H4 (cell line): ENCODE measurements at places on chromosomes 6 and 20. TPM values are rescaled to one million over a fixed set of nuclear protein-coding genes. Genes with fewer than 3 reads are reported as not detected.

DNA sequence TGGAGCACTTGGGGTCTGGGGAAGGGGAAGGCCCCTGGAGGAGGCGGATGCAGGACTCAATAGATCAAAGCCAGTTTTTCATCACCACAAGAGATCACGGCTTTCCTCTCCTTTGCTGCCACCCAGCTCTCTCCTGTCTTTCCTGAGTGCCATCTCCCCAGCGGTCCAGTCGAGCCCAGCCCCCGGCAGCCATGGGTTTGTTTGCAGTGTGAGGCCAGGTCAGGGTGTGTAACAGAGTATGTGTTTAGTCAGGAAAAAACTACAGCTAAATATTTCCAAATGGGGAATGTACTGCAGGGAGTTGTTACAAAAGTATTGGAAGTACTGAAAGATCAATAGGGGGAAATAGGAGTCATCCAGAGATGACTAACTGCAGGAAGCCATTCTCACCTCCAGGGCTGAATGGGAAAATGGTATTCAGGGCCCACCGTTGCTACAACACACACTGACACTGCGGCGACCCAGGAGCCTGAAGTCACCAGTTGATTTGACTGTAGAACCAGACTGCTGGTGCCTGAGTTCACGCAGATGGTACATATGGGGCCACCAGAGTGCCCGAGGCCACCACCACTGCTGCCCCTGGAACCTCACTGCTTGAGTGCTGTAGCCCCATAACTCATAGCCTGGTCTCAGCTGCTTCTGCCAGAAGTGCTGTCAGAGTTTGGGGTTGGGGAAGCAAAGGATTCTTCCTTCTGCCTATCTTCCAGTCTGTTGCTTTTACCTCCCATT is 23.6 kb upstream of the FANCE start:
- no peak for DNase-seq

GRCh38 chr20:10557685-10558084 is 116.1 kb downstream of the JAG1 start:
- DNase-seq, result no peak

GRCh38 chr6:7261032-7261841 is 51.8 kb downstream of the SSR1 start:
- DNase-seq, result peak; percentile 71

DNA sequence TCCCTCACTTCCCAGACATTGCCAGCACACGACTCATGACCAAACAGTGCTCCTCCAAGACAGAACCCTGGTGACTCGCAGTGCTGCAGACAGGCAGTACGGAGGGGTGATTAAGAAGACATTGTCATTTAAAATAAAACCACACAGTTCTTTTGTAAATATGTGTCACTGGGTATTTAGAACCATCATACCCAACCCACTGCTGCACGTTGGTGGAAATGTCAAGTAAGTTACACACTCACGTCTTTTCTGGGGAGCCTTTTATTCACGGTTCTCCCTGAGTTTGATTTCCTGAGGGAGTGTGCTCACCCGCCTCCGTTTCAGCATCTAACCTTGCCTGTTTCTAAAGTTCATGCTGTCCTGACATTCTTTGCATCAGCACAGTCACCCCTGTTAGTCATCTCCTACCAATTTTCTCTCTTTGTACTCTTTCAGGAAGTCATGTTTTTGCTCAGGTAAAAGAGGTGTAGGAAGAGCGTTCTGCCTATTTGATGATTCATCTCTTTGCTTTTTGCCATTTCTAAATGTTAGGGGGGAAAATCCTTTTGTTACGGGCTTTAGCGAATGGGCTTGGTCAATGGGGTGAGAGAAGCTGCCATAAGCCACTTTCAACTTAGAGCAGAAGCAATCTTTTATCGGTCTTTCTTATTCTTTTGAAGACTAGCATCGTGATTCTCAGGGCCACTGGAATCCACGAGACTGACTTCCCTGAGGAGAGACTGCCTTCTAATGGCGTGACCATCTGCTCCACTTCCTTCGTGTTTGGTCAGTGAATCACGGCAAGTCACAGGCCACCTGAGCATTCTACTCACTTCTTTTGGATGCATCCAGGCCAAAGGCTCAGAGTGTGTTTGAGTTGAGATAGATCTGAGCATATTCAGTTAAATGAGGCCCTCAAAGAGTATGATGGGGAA is 512.8 kb upstream of the JARID2 start:
- DNase-seq, result peak; percentile 38

- DNase-seq, result no peak
Observed at GRCh38 chr20:51381557-51381956, 161.0 kb downstream of the NFATC2 start.

- DNase-seq, result peak; percentile 71
Observed at GRCh38 chr6:72950114-72950860, 275.0 kb downstream of the KHDC1L start.

- DNase-seq, result peak; percentile 11
Observed at GRCh38 chr6:50936277-50936681, 117.6 kb downstream of the TFAP2B start.

DNA sequence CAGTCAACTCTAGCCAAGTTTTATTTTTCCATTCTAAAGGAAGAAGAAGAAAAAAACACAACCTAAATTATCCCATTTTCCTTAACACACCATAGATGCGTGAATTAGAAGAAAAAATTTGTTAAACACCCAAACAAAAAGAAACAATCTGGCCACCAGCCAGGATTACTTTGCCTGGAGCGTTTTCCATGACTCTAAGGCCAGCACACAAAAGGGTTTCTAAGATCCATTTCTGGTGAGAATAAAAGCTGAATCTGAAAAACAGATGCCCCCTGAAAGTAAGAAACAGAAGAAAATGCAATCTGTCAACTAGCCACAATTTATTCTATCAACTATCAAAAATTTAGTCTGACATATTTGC is 267.2 kb upstream of the SULF2 start:
- peak; percentile 18 for DNase-seq

DNA sequence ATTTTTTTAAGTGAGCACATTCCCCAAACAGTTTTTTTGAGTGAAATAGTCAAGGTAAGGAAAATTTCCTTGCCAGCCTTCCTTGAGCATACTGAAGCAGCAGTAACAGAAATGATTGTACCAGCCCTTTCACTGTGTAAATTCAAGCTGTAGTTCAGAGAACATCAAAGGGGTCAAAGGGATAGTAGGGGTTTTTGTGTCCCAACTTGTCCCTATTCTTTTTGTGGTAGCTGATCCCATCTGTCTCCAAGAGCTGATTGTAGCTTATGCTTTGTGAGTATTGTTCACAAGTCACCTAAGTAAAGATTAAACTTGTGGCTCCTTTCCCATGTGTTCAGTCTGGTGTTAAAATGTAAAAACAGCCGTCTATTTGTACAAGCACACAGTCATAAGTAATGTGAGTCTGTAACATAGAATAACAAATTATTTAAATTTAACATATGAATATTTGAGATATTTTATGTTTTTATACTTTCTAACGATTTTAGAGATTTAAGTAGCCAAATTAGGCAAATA is 185.0 kb downstream of the CENPW start:
- no peak for DNase-seq

- DNase-seq, result no peak
Observed at GRCh38 chr6:45462190-45463134, 84.7 kb upstream of the SUPT3H start.

DNA sequence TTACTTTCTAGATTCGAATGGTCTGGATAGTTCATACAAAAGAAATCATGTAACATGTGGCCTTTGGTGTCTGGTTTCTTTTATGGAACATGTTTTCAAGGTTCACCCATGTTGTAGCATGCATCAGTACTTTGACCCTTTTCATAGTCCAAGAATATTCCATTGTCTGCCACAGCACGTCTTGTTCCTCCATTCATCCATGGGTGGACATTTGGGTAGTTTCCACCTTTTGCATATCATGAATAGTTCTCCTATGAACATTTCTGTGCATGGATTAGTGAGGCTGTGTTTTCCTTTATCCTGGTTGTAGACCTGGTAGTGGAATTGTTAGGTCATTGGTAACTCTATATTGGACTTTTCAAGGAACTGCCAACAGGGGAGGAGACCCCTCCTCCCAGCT is 31.7 kb downstream of the GSTA3 start:
- DNase-seq, result no peak

DNA sequence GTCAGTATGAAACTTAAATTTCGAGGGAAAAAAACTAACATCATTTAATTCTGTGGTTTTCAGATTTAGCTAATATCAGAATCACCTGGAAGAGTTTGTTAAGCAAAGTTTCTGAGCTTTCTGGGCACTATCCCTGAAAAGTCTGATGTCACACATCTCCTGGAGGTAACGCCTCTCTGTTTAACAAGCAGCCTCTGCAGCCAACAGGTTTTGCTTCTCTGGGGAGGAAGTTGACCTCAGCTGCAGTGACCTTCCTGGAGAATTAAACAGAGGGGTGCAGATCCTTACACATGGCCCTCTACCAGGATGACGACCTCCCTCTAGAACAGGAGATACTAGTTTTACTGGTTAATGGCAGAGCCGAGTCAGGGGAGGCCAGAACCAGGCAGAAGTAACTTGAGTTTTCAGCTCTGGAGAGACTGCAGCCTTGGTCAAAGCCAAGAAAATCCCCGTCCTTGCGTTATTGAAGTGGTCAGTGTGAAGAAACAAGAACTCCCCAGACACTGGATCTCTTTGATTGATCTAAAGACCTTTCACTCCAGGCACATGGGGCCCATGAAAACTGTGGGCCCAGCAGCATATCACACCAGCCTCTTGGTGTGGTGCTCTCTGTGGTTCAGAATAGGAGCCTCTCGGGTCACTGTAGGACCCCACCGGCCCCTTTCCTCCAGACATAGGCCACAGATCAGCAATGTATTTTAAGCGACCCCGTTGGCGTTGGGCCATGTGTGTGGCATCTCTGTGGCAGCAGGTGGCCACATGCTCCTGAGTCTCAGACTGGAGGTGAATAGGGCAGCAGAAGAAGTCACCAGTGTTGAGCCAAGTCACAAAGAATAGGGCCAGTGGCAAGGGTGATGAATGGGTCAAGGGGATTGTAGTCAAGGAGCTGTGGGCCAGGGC is 33.4 kb upstream of the CCR6 start:
- no peak for DNase-seq

GRCh38 chr20:61990484-61990883 is 75.2 kb downstream of the TAF4 start:
- no peak for DNase-seq

DNA sequence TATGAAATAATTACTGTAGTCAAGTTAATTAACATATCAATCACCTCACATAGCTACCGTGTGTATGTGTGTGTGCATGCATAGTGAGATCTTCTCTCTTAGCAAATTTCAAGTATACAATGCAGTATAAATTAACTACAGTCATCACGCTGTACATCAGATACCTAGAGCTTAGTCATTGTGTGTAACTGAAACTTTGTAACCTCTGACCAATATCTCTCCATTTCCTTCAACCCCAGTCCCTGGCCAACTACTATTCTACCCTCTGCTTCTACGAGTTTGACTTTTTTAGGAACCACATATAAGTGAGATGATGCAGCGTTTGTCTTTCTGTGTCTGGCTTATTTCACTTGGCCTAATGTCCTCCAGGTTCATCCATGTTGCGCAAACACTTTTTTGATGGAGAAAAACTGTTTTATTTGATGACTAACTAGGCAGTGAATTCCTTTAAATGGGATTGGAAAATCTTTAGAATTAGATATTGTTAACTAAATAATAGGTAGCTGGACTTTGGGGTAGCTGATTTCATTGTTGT is 459.5 kb downstream of the DHX35 start:
- no peak for DNase-seq

GRCh38 chr20:63748934-63749270 is 9.3 kb downstream of the SLC2A4RG start:
- DNase-seq, result no peak

DNA sequence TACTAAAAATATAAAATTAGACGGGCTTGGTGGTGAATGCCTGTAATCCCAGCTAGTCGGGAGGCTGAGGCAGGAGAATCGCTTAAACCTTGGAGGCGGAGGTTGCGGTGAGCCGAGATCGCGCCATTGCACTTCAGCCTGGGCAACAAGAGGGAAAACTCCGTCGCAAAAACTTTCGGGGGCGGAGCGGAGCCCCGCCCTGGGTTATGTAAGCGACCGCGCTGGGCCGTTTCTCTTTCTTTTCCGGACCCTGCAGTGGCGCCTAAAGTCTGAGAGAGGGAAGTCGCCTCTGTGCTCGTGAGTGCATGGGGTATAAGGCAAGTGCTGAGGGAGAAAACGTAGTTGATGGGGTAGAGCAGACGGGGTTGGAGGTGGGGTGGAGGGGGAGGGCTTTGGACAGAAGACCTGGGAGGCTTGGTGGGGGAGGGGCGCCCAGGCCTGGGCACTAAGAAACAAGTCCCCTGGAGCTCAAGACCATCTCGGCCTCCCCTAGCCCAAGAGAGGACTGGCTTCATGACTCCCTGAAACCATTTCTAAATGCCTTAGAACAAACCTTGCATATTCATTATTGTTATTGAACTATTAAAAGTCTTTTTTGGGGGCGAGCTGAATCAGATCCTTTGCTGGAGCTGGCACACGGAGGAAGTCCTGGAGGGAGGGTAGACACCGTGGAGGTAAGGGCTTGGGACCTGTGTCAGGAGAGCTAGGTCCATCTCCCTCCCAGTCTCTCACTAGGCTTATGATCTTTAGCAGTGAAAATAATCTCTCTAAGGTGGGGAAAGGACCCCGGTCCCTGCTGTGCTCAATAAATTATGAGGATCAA is 2.7 kb upstream of the MICA start:
- peak; percentile 38 for DNase-seq

GRCh38 chr6:39907871-39908575 is 26.2 kb downstream of the MOCS1 start:
- DNase-seq, result no peak

DNA sequence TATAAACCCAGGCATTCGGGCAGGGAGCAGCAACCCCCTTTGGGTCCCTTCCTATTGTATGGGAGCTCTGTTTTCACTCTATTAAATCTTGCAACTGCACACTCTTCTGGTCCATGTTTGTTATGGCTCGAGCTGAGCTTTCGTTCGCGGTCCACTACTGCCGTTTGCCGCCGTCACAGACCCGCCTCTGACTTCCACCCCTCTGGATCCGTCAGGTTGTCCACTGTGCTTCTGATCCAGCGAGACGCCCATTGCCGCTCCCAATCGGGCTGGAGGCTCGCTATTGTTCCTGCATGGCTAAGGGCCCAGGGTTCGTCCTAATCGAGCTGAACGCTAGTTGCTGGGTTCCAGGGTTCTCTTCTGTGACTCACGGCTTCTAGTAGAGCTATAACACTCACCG is 111.3 kb downstream of the TMEM170B start:
- no peak for DNase-seq

DNA sequence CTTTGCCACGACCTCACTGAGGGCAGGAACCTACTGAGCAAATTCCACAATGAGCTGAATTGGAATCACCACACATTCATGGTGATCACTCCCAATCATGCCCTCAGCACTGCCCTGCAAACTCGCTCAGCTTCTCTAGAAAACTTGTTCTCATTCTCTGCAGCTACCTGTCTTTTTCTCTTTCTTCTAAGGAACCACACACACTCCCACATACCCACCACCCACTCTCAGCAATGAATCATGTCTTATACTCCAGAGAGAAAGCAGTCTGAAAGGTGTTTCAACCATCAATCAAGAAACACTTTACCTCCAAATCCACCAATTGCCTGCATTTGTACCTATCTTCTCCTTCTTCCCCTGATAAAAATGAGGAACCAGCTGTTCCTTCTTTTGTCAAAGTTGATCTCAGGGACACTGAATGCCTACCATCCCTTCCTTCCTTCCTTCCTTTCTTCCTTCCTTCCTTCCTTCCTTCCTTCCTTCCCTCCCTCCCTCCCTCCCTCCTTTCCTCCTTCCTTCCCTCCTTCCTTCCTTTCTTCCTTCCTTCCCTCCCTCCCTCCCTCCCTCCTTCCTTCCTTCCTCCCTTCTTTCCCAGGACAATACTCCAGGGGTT is 84.6 kb upstream of the SGK1 start:
- no peak for DNase-seq

The SLC35D3 gene
- total RNA-seq, result not detected in 2 replicates

The TRDN gene
- total RNA-seq, result 0.08 and 0.51 TPM in 2 replicates

The CST5 gene
- not detected in 2 replicates for total RNA-seq

The LAMA4 gene
- 16.4 and 18.4 TPM in 2 replicates for total RNA-seq
